Kidney epithelial cell (primary cell): ENCODE measurements at places on chromosomes 5 and 9. TPM values are rescaled to one million over a fixed set of nuclear protein-coding genes. Genes with fewer than 3 reads are reported as not detected.

Gene SLC27A6
- 1.2 and 1.6 TPM in 2 replicates for total RNA-seq

Gene PCDHGA2
- total RNA-seq, result 2.8 and 2.9 TPM in 2 replicates

Gene SPATA31D4
- not detected in 2 replicates for total RNA-seq

Gene GLT6D1
- total RNA-seq, result not detected in 2 replicates

DNA sequence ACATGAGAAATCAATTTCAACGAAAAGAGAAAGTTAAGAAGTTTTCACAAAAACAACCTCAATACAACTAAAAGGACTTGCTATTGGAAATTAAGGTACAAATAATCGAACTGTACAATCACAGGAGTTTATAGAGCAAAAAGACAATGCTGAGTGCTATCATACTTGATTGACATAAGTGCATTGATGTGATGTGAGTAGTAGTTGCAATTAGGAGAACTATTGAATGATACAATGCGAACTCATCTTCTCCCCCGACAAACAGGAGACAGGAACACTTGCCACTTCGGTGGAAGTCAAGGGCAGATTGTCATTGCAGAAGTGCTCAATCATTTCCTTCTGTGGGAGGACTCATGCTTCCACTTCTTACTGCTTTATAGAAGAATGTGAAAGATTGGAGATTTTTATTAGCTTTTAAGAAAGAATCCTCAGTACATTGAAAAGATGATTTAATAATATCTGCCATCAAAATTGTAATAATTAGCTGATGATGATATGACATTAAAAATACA, 276.6 kb upstream of the MPDZ start:
- DNase-seq, result no peak

- no peak for DNase-seq
Observed at GRCh38 chr5:62299600-62299999, 6.4 kb upstream of the KIF2A start.

DNA sequence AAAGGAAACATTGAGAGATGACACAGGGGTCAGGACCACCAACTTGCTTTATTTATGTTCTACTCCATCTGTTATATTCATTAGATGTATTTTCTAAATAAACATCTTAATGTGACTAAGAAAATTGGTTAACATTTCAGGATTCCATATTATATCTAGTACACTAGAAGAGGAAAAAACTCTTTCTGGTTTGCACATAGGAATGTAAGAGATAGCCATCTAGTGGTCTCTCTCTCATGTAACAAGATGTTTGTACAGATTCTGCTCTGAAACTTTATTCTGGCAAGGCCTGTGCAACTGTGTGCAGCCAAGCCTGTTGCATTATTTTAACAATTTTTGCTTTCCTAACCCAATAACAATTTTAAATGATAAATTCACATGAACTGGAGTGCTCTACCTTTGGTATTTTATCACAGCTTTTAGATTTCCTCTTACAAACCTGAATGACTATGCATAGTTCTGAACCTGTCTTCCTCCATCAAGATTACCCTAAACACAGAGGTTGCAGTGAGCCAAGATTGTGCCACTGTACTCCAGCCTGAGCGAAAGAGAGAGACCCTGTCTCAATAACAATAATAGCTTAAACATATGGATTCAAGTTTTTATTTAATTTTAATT, 148.2 kb downstream of the GIN1 start:
- no peak for DNase-seq

GRCh38 chr5:111375645-111376044, 136.7 kb downstream of the STARD4 start:
- no peak for DNase-seq

GRCh38 chr5:80837679-80838078, 122.5 kb upstream of the RASGRF2 start:
- DNase-seq, result no peak

DNA sequence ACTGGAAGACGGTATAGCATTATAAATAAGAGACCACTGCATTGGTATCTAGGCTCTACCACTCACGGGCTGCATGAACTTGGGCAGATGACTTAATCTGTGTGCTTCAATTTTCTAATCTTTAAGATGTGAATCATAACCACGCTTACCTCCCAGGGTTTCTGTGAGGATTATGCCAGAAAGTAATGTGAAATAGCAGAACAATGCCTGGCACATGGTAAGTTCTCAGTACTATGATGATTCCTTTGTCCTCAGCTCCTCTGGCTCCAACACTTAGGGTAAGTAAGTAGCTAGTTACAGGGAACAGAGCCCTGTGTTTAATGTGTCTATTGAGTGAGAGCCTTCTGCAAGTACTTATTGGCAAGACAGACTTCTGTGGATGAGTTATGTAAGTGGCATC, 31.1 kb downstream of the POU4F3 start:
- DNase-seq, result peak; percentile 5

DNA sequence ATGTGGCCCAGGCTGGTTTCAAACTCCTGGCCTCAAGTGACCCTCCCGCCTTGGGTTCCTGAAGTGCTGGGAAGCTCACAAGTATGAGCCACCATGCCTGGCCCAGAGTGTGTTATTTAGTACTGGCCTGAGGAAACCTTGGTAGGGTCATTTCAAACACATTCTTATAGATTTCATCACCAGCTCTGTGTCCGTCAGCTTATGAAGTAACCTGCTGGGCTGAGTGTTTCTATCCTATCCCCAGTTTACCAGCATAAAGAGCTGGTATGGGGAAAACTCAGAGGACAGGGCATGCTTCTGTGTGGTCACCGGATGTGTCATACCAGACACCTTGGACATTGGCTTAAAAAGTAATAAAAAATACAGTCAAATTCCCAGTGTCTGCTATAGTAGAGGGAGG, 45.3 kb downstream of the PTPN3 start:
- DNase-seq, result peak; percentile 63

DNA sequence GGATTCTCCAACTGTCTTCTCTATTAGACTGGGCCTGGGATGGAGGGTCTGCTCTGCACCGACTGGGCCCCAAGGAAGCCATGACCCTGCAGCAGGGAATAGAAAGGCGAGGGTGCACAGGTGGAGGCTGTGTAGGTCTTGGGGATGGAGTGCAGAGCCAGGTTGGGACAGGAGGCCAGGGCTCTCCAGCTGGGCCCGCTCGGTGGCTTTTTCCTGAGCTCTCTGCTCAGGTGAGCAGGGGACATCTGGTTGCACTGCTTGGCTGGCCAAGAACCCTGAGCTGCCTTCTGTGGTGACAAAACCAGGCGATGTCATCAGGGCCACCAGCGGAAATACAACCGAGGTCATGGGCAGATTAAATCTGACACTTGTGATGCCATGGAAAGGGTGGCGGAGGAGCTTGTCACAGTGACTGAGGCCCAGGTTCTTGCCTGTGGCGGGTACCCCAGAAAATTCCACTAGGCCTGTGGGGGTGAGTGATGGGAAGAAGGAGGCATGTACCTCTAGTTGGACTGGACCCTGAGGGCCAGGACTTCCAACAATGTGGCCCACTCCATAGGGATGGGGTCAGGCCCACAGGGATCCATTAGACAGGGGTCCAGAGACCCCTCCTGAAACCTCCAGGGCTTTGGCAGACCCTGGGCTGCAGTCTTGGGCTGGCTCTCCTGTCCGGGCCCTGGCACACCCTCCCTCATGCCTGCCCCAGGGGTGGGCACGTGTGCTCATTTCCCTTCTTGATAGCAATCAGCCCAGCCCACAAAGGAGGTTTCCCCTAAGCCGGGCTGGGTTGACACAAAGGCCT, 4.4 kb upstream of the IL3 start:
- DNase-seq, result no peak

DNA sequence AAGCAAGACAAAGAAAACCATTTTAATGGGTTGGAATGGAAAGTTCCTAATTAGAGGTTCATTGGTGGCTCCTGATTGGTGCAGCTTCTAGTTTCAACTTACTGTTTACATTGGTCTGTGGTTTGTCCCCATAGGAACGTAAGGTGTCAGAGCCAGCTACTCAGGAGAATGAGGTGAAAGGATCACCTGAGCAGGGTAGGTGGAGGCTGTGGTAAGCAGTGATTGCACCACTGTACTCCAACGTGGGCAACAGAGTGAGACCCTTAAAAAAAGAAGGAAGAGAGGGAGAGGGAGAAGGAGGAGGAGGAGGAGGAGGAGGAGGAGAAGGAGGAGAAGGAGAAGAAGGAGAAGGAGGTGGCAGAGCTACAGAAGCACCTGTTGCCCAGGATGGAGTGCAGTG, 30.4 kb downstream of the KCNIP1 start:
- no peak for DNase-seq

DNA sequence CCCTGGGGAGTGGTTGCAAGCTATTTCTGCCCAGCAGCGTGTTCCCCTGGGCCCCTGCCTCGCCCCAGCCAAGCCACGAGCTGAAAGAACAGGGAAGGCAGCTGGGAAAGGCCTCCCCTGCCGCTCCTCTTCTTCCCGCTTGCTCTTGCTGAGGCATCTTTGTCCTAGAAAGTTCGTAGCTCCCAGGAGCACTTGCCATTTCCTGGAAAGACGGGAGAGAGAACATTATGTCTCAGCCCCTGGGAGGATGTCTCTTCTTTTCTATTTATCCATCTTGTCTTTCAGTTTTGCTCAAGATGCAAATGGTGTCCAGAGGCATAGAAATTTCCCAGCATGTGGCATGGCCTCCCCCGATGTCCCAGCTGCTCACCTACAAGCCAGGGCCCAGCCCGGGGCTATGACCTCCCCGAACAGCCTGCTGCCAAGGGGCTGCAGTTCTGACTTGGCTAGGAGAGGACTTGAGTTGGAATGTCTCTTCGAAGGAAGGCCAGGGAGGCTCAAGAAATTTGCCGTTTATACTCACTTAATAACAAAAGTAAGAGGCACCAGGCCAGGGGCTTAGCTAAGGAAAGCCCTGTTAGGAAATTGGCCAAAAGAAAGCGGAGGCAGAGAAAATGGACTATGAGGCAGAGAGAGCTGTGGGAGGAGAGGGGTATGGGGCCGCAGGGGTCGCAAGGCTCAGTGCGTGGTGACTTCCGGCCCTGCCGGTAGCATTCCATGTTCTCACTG, 87.3 kb downstream of the LIFR start:
- DNase-seq, result no peak

DNA sequence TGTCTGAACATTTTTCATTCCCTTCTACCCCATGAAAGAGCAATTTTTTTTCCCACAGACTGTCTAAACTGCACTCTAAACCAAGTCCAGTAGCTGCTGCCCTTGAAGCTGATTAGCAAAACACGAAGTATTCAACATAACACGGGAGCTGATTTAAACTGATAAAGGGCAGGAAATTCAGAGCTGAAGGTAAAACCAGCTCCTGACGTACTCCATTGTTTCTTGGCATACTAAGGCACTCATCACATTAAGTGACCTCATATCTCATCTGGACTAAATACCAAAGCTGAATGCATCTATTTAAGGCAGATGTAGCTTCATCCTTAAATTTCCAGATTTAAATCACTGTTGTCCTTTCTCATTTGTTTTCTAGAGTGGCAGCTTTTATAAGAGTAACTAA, 12.0 kb downstream of the GDF9 start:
- DNase-seq, result no peak
